ENCODE measurements at places on chromosomes 12 and 14.

DNA sequence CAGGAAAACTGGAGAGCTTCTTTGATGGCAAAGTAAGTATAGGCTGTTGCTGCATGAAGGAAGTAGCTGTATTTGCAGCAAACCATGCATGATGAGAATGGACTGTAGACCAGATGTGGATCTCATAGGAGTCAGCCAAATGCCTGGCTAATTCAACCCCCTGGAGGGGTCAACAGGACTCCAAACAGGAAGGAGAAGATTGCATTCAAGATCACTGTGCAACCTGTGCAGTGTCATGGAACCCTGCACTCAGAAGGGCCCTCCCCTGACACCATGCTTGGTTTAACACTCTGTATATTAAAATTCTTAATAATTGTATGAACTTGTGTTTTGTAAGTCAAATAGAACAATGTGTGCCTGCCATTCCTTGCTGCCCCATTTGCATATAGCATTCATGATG lies 225.1 kb upstream of the FSCB start:
- DNase-seq, result no peak

DNA sequence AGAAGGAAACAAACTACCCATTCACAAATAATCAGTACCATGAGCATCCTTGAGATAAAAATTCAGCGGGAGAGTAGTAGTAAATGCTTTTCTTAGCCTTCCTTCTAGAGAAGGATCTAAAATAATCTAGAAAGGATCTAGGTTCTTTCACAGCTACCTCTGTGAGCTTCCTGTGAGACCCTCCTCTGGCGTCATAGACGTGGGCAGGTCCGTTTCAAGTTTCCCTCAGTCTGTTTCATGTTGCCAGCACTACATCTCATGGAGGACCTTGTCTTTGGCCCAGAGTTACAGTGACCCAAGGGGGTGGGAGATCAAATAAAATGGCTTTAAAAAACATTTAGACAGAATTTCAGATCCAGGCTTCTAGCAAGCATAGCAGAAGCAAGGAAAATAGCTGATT lies 13.6 kb downstream of the DAAM1 start:
- DNase-seq, result no peak

- DNase-seq, result no peak
Measured at GRCh38 chr12:52442600-52443061, 8.5 kb upstream of the KRT75 start.

GRCh38 chr14:95770777-95771176 lies 56.9 kb upstream of the TCL1A start:
- no peak for DNase-seq

DNA sequence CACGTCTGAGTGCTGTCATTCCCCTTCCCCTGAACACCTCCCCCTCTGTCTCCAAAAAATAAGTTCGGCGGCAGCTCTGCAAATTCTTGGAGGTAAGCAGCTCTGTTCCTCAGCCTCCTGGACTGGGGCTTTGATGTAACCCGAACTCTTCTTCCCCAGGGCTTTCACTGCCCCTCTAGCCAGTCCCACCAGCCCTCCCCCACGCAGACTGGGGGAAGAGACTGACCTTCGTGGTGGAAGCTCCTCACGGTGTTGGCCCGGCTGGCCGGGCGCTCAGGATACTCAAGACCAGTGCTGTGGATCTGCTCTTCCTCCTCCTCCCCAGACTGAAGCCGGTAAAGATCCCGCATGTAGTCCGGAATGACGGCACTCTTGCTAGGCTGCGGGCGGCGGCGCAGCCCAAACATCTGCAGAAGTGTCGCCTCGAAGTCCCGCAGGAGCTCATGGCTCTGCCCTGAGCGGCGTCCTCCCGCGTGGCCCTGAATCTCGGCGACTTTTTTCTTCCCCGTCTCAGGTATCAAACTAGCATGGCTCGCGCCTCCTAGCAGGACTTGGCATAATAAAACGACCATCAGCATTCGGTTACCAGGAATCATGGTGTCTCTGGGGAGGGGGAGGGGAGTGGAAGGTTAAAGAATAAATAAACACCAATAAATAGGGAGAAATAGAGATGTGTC lies 4.9 kb downstream of the BMP4 start:
- DNase-seq, result no peak
